ENCODE measurements at places on chromosomes 4 and X.

DNA sequence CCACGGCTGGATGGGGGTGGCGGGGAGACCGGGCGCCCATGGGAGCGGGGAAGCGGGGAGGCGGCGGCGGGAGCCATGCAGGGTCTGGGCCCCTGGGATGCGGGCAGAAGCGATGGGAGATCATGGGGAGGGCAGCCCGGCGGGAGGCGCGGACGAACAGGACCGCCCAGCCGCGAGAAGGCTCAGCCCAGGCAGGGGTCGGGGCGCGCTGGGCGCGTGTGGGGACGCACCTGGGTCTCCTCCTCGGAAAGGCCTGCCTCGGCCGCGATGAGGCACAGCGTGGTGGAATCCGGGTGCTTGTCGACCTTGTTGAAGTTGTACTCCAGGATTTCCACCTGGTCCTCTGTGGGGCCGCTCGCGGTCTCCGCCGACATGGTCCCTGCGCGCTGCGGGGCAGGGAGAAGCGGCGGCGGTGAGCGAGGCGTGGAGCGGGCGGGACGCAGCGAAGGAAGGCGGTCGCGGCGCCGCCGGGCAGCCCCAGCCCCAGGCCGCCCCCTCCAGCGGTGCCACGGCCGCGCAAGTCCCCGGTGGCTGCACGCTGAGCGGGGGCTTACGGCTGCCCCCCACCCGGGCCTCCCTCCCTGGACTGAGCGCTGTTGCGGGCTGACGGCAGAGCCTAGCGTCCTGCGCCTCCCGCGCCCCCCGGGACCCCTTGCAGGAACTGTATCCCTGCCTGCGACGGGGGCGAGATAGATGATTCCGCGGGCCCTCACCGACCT, 25.3 kb downstream of the HOPX start:
- no peak for DNase-seq

GRCh38 chr4:2867758-2868491, 24.3 kb downstream of the ADD1 start:
- DNase-seq: no peak

DNA sequence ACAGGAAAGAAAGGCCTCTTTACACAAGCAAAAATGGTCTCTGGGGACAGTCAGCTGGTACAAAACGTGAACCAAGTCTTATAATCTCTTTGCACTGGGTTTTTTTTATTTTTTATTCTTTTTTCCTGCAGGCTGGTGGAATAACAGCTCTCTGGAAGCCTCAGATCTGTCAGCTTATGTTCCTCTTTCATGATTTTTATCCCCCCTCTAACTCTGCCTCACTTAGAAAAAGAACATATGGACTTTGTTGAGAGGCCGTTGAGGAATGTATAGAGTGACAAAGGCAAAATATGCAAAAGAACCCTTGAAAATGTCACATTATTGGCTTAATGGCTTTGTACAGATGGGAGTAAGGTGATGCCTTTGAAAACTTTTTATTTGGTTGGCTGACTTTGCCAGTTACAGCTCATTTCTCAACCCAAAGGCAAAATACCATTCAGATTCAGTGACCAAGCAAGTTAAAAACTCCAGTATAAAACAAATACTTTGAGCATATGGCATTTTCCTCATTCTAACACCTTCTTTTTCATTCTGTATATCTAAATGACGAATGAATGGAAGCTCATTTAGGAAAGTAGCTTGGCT, 111.1 kb downstream of the RNF150 start:
- no peak for DNase-seq

GRCh38 chrX:72105436-72105835, 26.3 kb downstream of the RTL5 start:
- no peak for DNase-seq

GRCh38 chr4:107299646-107300045, 263.5 kb upstream of the DKK2 start:
- no peak for DNase-seq

GRCh38 chr4:128364565-128364964, 77.0 kb upstream of the PGRMC2 start:
- DNase-seq: no peak

DNA sequence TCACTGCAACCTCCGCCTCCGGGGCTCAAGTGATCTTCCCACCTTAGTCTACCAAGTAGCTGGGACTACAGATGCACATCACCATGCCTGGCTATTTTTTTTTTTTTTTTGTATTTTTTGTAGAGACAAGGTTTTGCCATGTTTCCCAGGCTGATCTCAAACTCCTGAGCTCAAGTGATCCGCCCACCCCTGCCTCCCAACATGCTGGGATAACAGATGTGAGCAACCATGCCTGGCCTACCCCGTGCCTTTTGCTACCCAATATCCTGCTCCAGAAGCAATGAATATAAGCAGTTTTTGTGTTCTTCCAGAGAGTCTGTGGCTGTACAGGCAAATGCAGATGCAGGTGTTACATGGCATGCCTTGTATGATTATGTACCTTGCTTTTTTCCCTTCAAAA, 50.5 kb downstream of the TBC1D14 start:
- DNase-seq: no peak

DNA sequence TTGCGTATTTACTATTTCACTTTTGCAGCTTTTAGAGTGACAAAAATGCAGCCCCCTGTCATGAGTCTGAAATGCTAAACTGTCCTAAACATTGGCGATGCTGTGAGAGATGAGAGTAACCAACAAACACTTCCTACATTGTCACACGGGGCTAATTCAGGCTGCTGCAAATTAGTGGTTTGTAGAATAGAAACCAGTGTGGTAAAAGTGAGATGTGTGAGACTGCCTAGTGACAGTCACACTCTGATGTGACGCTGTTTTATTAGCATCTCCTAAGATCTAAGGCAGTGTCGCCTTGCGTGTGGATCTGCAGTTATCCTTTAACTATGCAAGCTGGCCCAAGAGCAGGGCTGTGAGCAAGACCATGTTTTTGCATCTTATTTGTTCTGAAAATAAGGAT, 800.2 kb upstream of the TENM3 start:
- DNase-seq: no peak

GRCh38 chr4:54066088-54066415, 1.6 kb upstream of the CHIC2 start:
- DNase-seq: no peak

DNA sequence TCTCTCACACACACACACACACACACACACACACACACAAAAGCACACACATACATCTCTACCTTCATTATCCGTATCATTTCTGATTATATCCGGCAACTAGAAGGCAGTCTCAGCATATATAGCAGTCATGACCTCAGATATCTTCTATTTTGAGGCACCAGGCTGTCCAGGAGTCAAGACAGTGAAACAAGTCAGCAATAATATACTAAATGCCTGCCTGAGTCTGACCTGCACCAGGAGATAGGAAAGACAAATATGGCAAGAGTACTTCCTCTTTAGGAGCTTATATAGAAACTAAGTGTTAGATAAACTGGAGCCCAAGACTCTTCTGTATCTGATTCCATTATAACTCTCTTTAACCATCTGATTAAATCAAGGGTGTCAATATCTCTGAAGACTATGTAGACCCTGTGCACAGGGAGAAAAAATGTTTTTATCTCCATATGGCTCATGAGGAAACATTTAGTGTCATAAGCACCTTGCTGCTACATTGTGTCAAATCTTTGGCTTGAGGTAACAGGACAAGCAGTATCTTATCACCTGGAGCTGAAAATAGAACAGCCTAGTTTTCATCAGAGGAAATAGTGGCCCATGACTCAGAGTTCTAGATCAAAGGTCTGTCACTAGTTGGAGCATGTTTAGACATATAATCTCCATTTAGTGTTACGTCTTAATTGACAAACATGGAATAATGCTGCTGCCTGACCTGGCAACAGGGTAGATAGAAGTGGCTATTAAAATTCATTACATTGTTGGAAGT, 27.0 kb upstream of the FAM47B start:
- DNase-seq: no peak

GRCh38 chr4:138329506-138330070, 87.4 kb upstream of the SLC7A11 start:
- no peak for DNase-seq

GRCh38 chr4:5340991-5341451, 289.7 kb downstream of the STK32B start:
- DNase-seq: no peak

DNA sequence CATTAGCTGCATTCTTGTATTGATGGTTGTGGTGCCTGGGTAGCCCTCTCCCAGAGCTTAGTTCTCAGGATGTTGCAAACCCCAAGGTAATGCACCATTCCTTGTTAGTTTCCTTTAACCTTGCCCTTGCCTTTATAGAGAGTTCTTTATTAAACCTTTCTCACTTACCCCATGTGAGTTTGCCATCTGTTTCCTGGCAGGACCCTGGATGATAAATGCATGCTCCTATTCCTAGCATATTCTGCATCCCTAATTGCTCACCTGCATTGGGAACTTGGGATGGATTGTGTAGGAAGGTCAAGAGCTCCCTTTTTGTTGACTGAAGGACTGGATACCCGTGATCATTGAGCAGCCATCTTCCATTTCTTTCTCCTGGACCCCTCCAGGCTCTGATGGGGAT, 59.9 kb upstream of the AP1S2 start:
- no peak for DNase-seq

DNA sequence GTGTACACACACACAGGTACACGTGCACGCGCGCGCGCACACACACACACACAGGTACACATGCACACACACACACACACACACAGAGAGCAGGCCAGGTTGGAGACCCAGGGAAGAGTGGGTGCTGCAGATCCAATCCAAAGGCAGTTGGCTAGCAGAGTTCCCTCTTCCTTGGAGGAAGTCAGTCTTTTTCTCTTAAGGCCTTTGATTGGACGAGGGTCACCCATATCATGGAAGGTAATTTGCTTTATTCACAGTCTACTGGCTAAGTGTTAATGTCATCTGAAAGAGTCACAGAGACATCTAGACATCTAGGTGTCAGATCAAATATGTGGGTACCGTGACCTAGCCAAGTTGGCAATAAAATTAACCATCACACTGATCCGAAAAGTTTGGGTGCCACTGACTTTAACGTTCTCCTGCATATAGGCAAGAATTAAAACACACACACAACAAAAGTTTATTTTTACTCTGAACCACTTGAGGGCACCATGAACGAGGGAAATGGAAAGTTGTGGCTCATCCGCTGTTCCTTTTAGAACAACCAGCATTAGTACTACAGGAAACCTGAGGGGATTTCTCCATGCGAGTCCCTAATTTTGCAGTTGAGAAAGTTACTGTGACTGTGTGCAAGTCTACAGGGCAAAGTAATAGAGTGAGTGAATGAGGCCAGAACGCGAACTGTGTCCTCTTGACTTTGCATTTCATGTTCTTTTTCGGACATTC, 66.0 kb upstream of the STOX2 start:
- DNase-seq: no peak

DNA sequence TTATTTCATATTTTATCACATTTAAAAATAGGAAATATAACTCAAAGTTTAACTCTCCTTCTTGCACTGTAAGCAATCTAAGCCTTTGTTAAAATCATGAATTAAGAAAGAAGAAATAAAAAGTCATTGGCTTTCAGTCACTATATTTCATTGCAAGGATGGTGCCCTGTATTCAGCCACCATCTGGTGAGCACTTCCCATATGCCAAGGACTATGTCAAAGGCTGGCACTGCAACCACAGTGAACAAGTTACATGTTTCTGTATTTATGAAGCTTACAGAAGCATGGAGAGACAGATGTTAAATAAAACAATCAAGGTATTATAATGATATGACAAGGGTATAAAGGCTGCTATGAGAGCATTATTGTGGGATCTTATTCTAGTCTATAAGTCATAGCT, 68.6 kb downstream of the PRKG2 start:
- DNase-seq: no peak

GRCh38 chr4:130424211-130424610, 1328.3 kb downstream of the C4orf33 start:
- no peak for DNase-seq

GRCh38 chr4:177667687-177668086, 225.4 kb upstream of the AGA start:
- no peak for DNase-seq

- no peak for DNase-seq
Observed at GRCh38 chrX:137479386-137479785, 86.5 kb upstream of the ZIC3 start.

- DNase-seq: no peak
Observed at GRCh38 chr4:40750461-40751258, 905 bp downstream of the NSUN7 start.

- DNase-seq: no peak
Observed at GRCh38 chr4:89416960-89417359, 109.4 kb upstream of the GPRIN3 start.

DNA sequence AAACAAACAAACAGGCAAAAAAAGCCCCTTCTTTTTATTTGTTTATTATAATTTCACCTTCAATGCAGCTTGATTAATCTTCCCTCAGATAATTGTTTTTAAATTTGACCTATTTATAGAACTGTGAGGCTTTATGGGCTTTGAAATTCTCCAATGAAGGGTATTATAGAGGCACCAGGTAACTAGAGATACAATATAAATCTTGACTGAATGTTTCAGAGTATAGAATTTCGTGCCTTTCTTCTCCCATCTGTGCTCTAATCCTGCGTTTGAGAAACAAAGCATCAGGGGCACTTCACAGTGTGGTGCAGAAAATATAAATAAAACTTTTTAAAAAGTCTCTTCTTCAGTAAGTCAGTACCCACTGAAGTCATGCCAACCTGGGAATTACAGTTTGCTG, 120.9 kb downstream of the ANKRD50 start:
- no peak for DNase-seq

DNA sequence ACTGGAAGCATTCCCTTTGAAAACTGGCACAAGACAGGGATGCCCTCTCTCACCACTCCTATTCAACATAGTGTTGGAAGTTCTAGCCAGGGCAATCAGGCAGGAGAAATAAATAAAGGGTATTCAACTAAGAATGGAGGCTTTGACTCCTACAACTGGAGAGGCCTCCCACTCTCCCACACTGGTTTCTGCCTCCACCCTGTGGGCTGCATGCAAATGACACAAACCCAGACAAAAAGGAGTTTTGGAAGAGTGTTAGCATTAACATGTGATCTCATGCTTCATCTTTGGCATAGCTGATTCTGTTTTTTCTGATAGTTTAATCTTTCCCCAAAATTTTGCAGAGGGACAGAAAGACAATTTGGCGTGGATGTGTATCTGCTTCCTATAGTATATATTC, 80.8 kb upstream of the IQCM start:
- DNase-seq: no peak

DNA sequence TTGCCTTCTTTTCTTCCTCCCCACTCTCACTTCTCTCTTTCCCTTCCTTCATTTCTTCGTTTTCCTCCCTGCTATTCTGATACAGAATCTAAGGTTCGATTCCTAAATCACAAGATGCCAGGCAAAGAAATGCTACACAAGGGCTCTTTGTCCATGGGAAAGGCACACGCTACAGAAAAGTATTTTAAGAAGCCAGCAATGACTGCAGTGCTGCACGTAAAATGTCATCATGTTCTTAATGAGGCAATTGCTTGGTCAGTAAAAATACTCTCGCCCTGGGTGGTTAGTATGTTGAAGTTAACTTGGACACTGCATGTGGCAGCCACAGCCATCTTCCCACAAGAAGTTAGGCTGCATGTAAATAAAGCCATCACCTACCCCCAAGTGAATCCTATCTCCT, 178.4 kb downstream of the DHX15 start:
- DNase-seq: no peak

GRCh38 chrX:136528645-136529315, 3.2 kb upstream of the VGLL1 start:
- DNase-seq: no peak

GRCh38 chr4:80438016-80438415, 102.5 kb downstream of the CFAP299 start:
- no peak for DNase-seq

- DNase-seq: no peak
Observed at GRCh38 chrX:94576367-94577004, 902.5 kb downstream of the FAM133A start.

Data from NCI-H187 treated with DMSO at 0.1 percent for 48 hours (cell line).